ENCODE measurements at places on chromosomes 1 and 21. TPM values are rescaled to one million over a fixed set of nuclear protein-coding genes. Genes with fewer than 3 reads are reported as not detected.

PPIE gene
- 28.8 TPM for total RNA-seq

FCRL5 gene
- not detected for total RNA-seq

PTGFRN gene
- total RNA-seq = 61.2 TPM

FAM151A gene
- not detected for total RNA-seq

CXADR gene
- 54.9 TPM for total RNA-seq

TRIM17 gene
- total RNA-seq = not detected

GLIS1 gene
- 0.76 TPM for total RNA-seq

DNA sequence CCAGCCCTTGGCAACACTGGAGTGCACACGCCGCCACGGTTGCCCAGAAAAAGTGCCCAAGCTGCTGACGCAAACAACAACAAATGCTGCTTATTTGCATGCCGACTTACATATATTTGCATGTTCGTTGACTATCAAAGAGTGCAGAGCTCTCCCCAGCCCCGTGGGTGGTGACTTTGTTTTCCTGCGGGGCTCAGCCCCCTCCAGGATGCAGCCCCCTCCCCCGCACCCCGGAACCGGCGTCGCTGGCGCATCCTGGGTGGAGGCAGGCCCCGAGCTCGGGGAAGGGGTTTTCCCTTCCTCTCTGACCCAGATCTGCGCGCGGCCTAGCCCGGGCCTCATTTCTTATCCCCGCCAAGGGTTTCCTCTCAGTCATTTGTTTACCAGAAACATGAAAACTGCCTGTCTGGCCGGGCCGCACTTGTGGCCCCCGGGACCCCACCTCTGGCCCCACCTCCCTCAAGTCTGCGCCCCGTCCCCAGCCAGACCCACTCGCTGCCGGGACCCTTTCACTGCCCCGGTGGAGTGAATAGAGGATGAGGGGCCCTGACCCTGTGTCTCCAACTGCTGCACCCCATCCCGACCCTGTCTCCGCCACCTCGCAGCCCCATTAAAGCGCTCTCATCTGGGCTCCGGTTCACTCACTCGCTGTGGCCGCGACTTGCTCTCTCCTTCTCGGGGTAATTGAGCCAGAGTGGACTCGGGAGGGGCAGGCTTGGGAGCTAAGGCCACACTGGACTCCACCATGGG lies 5.5 kb downstream of the TNFRSF25 start:
- H3K36me3 ChIP-seq = no peaks in the 10 kb centered on the region
- peaks cover 14% of the 10 kb centered on the region for H3K27me3 ChIP-seq

- no peak for DNase-seq
- H3K4me1 ChIP-seq = peaks cover 2% of the 10 kb centered on the region
- no peak overlapping the region for H3K4me3 ChIP-seq
- no peak overlapping the region for H3K27ac ChIP-seq
- no peaks in the 10 kb centered on the region for H3K27me3 ChIP-seq
- H3K36me3 ChIP-seq = no peaks in the 10 kb centered on the region
These were observed 15.7 kb downstream of the IFNAR2 start for GRCh38 chr21:33245289-33245918.

- no peak overlapping the region for H3K4me3 ChIP-seq
- DNase-seq = no peak
- H3K27ac ChIP-seq = no peak overlapping the region
- H3K36me3 ChIP-seq = no peaks in the 10 kb centered on the region
These were observed 83.9 kb downstream of the DYRK1A start for GRCh38 chr21:37450445-37450941.

DNA sequence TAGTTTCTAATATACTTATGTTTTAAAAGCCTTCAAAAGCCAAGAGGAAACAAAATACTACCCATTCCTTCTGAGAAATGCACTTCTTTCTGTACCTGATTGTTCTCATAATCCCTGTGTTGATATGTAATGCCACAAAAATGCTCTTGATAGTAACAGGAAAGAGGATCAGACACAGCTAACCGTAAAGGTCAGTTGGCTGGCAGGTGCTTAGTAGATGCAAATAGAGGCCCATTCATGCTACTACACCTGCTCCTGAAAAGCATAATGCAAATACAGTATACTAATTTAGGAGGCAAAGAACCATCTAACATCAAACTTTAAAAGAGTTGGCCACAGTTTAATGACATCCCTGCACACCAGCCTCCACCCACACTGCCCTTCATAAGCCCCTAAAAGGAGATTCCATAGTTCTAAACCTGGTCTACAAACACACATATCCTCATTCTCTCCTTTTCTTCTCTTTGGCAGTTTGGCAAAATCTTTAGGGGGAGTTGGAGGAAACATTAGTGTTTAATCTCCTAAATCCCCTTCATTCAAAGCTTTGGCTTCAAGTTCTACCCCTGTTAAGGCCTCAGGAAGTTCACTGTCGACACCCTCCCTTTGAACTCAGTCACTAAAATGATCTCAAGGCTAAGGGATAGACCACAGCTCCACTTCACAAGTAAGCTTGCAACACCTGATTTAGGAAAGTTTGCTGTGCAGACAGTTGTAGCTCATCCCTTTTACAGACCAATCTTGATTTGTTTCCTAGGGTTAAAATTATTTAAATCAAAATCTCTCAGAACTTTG lies 2.9 kb upstream of the CD46 start:
- peaks cover 2% of the 10 kb centered on the region for H3K27me3 ChIP-seq
- no peak for DNase-seq
- no peak overlapping the region for H3K4me3 ChIP-seq
- peaks cover 8% of the 10 kb centered on the region for H3K4me1 ChIP-seq
- H3K36me3 ChIP-seq = no peaks in the 10 kb centered on the region

DNA sequence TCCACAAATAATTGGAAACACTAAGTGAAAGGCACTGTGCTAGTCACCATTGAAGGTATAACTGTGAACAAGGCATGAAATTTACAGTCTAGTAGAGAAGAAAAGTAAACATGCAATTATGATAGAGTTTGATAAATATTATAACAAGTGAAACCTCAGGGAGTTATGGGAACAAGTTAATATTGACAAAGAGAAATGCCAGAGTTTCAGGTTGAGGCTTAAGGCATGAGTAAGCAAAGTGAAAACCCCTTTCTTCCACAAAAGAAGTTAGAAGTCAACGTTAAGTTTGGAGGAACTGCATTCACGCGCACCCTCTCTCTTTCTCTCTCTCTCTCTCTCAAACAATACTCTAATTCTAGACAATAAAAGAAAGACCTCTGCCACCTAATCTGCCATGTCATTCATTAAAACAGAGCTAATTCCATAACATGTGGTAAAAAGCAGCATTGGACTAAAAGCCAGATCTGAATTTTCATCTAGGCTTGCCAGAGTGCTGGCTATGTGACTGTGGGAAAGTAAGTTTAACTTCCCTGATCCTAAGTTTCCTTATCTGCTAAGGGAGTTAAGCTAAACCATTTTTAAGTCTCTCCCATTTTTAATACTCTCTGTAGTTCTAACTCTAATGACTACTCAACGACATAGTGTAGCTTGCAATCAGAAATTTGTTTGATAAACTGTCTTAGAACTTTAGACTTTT lies 22.0 kb downstream of the SLC44A5 start:
- no peak for DNase-seq
- no peaks in the 10 kb centered on the region for H3K27me3 ChIP-seq
- H3K4me1 ChIP-seq = peaks cover 8% of the 10 kb centered on the region
- H3K4me3 ChIP-seq = no peak overlapping the region
- no peaks in the 10 kb centered on the region for H3K36me3 ChIP-seq

DNA sequence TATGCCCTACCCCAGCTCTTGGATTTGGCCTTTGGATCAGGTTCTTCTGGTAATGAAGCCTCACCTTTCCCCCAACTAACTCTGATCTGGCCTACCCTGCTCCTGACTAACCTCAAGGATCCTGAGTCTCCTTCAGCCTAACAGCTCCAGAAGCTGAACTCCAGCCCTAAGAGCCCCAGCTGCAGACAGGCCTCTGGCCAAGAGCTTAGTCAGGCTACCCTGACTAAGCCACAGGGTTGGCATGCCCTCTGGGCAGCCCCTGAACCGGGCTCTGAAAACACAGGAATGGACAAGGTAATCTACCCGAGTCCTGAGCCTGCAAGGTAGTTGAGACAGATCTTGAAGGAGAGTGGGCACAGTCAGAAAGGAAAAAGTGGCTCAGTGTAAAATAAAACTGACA lies 29.4 kb downstream of the COA7 start:
- H3K27ac ChIP-seq = no peak overlapping the region
- no peak for DNase-seq
- no peaks in the 10 kb centered on the region for H3K36me3 ChIP-seq
- H3K27me3 ChIP-seq = peaks cover 3% of the 10 kb centered on the region

DNA sequence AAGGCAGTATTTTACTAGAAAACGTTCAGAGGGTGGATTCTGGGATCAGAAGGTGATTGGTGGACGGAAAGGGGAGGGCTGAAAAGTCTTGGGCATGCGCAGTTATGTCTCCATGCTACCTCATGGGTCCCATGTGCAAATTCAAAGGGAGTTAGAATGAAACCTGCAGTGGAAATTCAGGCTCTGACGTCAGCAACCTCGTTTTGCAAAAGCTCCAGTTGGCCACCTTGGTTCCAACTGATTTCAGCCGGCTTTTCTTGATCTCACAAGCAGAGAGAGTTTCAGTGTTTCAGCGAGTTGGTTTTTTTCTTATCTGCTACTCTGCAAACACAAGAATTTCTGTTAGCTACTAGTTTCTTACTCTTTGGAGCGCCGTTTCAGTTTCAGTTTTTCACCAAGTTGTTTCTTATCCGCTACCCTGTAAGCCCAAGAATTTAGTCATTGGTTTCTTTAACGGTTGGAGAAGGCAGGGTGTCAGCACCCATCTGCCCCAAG lies 69.8 kb upstream of the PGBD5 start:
- H3K4me3 ChIP-seq = no peak overlapping the region
- peaks cover 4% of the 10 kb centered on the region for H3K27me3 ChIP-seq
- H3K27ac ChIP-seq = no peak overlapping the region
- H3K36me3 ChIP-seq = no peaks in the 10 kb centered on the region
- H3K4me1 ChIP-seq = no peaks in the 10 kb centered on the region
- no peak for DNase-seq

GRCh38 chr1:59520827-59521418 lies 224.0 kb downstream of the FGGY start:
- no peak overlapping the region for H3K27ac ChIP-seq
- no peak overlapping the region for H3K4me3 ChIP-seq
- DNase-seq = no peak
- no peaks in the 10 kb centered on the region for H3K4me1 ChIP-seq

- H3K36me3 ChIP-seq = no peaks in the 10 kb centered on the region
- H3K4me3 ChIP-seq = no peak overlapping the region
- H3K27me3 ChIP-seq = no peaks in the 10 kb centered on the region
- no peak for DNase-seq
- no peak overlapping the region for H3K27ac ChIP-seq
- H3K4me1 ChIP-seq = no peaks in the 10 kb centered on the region
These were observed 1678.9 kb downstream of the KCNT2 start for GRCh38 chr1:194929357-194929756.

DNA sequence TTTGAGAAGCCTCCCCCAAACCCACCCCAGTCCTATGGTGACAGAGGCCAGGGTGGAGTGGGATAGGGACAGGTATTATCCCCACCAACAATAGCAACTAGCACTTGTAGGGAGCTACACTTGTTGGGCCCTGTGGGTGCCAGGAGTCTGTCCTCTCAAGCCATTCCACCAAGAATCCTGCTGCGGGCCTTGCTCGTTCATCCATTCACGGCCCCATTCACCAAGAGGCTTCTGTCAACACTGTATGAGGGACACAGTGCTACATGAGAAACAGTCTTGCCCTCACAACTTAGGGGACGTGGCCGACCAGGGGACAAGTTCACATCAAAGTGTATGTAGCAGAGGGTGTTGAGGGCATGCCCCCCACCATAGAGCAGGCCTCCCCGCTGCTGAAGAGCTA lies 18.9 kb downstream of the SHISA4 start:
- no peaks in the 10 kb centered on the region for H3K36me3 ChIP-seq
- H3K27ac ChIP-seq = no peak overlapping the region
- peaks cover 10% of the 10 kb centered on the region for H3K27me3 ChIP-seq
- DNase-seq = no peak
- H3K4me1 ChIP-seq = peaks cover 13% of the 10 kb centered on the region

- peak overlapping the region; percentile 5 for H3K27ac ChIP-seq
- H3K27me3 ChIP-seq = peaks cover 1% of the 10 kb centered on the region
- H3K36me3 ChIP-seq = no peaks in the 10 kb centered on the region
- H3K4me3 ChIP-seq = no peak overlapping the region
These were observed 241.3 kb downstream of the KCNT2 start for GRCh38 chr1:196366817-196367495.

GRCh38 chr1:16092097-16092922 lies 18.9 kb upstream of the FAM131C start:
- no peak overlapping the region for H3K4me3 ChIP-seq
- H3K4me1 ChIP-seq = peaks cover under 1% of the 10 kb centered on the region
- DNase-seq = no peak
- no peak overlapping the region for H3K27ac ChIP-seq

DNA sequence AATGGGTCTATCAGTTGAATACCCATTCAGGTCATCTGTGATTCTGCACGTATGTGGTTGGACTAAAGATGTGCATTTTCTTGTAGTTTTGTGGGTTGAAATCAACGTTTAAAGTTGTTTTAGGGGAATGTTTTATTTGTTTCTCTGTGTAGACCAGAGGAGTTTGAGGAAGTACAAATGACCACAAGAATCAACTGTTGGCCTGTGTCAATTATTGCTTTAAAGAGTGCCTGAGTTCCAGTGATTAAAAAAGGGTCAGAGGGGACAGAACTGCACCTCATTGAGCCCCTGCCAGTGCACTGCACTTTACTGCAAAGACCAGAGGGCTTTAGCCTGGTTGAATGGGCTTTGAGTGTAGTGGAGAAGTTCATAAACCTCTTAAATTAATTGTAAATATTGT lies 190.3 kb downstream of the VPS13D start:
- H3K4me1 ChIP-seq = no peaks in the 10 kb centered on the region
- H3K27me3 ChIP-seq = no peaks in the 10 kb centered on the region
- H3K36me3 ChIP-seq = no peaks in the 10 kb centered on the region
- no peak overlapping the region for H3K4me3 ChIP-seq

- H3K27ac ChIP-seq = no peak overlapping the region
These were observed 14.0 kb downstream of the ETS2 start for GRCh38 chr21:38819719-38820159.

DNA sequence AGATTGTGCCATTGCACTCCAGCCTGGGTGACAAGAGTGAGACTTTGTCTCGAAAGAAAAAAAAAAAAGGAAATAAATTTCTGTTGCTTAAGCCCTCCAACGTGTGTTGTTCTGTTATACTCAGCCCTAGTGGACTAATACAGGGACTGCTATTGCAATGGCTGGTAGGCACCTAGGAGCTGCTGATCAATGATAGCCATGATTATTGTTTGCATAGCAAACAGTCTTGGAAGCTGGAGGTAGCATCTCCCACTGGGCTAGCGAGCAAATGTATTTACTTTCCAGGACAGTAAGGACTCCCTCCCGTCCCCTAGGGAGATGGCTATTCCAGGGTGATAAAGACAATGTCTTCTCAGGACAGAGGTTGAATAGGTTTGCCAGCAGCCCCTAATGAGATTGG lies 13.5 kb upstream of the TNFRSF8 start:
- H3K4me3 ChIP-seq = no peak overlapping the region
- H3K4me1 ChIP-seq = peaks cover 21% of the 10 kb centered on the region
- DNase-seq = no peak
- H3K27me3 ChIP-seq = peaks cover 8% of the 10 kb centered on the region

DNA sequence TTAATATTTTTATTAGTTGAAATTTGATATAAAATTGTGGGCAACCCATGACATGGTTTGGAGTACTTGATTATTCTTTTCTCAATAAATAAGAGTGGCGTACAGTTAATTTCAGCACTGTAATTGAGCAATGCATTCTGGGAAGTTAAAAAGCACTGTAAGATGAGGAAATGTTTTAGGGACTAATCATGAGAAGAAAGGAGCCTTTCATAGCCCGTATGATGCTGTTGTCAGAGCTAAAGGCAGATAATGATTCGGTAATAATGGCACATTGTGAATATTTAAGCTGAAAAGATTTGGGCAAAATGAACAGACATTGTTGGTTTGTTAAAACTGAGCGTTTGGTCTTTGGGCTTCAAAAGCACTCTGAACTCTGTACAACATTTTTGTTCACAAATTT lies 139.3 kb downstream of the NFIA start:
- peaks cover 30% of the 10 kb centered on the region for H3K4me1 ChIP-seq
- no peaks in the 10 kb centered on the region for H3K36me3 ChIP-seq
- no peak overlapping the region for H3K4me3 ChIP-seq
- peaks cover 1% of the 10 kb centered on the region for H3K27me3 ChIP-seq
- no peak overlapping the region for H3K27ac ChIP-seq
- no peak for DNase-seq
